NCI-H1092 (cell line): ENCODE measurements at places on chromosomes 2 and 18.

GRCh38 chr2:98484652-98485452 is 40.2 kb downstream of the INPP4A start:
- DNase-seq: no peak

GRCh38 chr2:227717687-227718567 is at the start of gene SLC19A3:
TSS of gene SLC19A3 (minus strand) at chr2:227718028. CDS start at chr2:227702318, 15,710 bp downstream.
- peak; percentile 1 for DNase-seq

DNA sequence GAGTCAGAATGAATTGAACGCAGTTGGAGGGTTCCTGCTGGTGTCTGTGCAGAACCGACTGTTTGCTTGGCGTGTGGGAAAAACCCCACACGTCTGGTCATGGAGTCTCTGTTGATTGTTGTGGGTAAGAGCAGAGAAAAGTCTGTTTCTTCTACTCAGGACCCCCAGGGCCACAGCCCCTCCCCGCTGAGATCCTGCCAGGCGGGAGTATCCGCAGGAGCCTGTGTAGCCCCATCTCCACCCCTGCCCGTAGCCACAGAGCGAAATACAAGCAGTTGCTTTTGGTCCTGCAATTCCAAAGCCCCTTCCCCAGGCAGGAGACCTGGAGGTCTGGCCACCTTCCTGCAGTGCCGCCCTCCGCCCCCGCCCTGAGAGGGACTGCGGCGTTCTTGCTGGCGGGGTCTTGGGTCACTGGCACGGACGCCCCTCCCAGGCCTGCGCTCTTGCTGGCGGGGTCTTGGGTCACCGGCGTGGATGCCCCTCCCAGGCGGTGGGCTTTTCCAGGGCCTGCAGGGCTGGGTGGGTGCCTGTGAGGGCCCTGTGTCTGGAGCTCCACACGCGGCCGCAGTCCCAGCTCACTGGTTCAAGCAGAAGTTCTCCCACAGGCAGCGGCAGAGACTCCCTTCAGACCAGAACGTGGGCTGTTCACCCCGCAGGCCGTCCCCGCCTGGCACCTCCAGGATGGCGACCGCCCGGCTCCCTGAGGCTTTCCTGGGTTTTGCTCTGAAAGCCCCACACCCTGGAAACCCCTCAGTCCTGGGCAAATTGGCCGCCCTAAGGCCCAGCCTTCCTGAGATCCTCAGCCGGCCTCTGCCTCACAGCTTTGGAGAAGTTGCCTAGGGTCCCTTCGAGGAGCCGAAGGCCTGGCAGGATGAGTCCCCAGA is 76.0 kb upstream of the CTDP1 start:
- DNase-seq: no peak

- no peak for DNase-seq
Measured at GRCh38 chr2:23413641-23414040, 28.7 kb downstream of the KLHL29 start.

- no peak for DNase-seq
Measured at GRCh38 chr2:238467792-238468191, 41.1 kb downstream of the ASB1 start.

GRCh38 chr18:76451396-76452331 is 43.4 kb downstream of the ZNF516 start:
- DNase-seq: peak; percentile 28
